NCI-H1436 (cell line): ENCODE measurements at places on chromosomes 4 and X.

- DNase-seq, result no peak
Observed at GRCh38 chr4:116755051-116755450, 330.3 kb downstream of the TRAM1L1 start.

- no peak for DNase-seq
Observed at GRCh38 chrX:97844943-97845342, 961.2 kb downstream of the RPA4 start.

DNA sequence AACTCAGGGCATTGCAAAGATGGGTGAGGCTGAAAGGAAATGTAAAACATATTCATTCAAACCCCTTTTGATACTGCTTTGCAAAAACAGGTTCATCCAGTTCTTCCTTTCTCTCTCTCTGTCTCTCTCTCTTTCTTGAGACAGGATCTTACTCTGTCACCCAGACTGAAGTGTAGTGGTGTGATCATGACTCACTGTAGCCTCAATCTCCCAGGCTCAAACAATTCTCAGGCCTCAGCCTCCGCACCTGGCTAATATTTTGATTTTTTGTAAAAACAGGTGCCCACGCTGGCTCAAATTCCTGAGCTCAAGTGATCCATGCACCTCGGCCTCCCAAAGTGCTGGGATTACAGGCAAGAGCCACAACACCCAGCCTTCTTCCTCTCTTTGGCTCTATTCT, 15.6 kb upstream of the DCHS2 start:
- no peak for DNase-seq

DNA sequence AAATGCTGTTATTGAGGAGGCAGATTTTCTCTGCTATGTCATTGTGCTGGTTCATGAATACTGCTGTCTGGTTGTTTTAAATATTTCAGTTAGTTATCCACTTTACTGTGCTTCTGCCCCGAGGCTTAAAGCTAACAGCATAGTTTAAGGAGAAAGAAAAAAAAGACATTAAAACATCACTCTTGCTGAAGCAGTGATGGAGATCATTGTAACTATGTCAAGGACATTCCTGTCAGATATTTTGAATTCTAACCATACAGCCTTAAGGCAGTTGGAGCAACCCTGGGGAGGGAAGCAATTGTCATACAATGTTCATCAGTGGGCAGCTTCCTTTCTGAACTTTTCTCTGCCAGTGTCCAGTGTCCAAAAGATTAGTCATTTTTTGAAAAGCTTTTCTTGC, 199.0 kb upstream of the DDX53 start:
- no peak for DNase-seq

- DNase-seq, result peak; percentile 92
Observed at GRCh38 chrX:107565931-107566603, 62.2 kb upstream of the PRPS1 start.

DNA sequence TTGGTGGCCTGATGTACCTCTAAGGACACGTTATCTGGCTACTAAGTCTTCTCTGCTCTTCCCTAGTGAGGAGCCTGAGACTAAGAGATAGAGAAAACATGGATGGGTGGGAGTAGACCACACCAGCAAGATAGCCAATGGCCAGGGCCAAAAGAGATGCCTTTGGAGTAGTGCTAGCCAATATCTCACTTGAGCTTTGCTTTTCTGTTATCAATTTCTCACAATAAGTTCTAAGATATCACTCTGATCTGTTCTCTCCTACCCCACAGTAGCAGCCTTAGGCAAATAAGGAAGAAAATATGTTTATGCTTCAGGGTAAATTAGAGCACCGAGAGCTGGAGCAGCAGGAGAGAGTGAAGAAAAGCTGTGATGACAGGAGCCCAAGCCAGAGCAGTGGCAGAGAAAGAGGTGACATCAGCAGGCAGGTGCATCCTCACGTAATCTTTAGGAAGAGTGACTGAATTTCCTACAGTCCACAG, 343.9 kb upstream of the NOCT start:
- DNase-seq, result no peak
